ENCODE measurements at places on chromosomes 4 and X.
A peak's percentile ranks its signal among the peaks of the same experiment; 100 is the strongest.

DNA sequence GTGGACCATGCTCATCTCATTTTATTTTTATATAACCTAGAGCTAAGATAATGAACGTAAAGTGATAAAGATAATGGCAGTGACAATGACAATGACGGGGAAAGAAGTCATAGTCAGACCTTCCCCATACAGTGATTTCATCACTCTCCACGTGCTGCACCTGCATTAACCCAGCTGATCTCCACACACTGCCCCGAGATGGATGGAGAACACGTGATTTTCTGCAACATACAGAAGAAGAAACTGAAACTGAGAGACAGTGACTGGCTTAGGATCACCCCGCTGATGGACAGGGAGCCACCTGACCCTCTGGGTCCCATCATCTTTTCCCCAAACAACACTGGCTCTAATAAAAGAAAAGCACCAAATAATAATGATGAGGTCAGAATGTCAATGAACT is 22.0 kb downstream of the EVC2 start:
- no peak for DNase-seq

DNA sequence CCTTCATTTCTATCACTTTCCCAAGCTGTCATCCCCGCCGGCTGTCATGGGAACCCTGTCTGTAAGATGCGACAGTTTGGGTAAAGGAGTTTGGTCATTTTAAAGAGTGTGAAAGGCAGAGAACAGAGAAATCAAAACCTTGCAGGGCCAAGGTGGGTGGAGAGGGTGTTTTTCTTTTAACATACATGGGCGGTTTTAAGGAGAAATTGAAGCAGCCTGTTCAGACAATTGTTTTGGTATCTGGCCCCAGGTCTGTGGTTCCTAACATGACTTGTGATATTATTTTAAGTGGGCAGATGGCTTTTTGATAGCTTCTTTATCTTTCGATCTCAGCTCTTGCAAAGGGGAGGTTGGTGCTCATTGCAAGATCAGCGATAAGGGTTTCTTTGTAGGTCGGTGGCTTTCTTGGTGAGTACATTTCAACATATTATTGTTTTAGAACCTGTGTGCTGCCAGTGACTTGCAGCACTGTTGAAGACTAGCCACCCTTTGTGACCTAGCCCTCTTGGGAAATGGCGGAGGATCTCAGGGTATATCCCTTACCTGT is 3.7 kb downstream of the PPP1R3F start:
- no peak for DNase-seq

- no peak for DNase-seq
Observed at GRCh38 chr4:83178029-83178428, 63.5 kb upstream of the PLAC8 start.

DNA sequence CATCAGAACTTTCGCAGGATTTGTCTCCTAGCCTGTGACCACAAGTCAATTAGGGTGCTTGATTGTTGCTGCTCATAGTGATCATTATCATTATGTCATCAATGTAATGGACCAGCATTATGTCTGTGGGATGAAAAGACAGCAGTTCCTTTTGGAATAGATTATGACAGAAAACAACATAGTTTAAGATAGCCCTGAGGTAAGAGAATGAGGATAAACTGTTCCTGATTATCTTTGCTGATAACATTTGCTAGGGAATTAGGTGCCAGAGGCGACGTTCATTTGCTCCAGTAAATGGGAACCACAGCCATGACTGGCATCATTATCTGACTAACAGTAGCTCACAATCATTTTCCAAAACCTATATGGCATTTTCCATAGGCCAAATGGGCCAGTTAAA is 12.7 kb upstream of the THOC2 start:
- DNase-seq = peak; percentile 13

- DNase-seq = no peak
Observed at GRCh38 chr4:18012134-18012806, 9.3 kb downstream of the LCORL start.

GRCh38 chr4:77342170-77342810 is 185.3 kb downstream of the CCNG2 start:
- DNase-seq = no peak

Measured in ELF-1 (cell line).